ENCODE measurements at places on chromosomes 11 and 22. TPM values are rescaled to one million over a fixed set of nuclear protein-coding genes. Genes with fewer than 3 reads are reported as not detected.

- DNase-seq, result no peak
These were observed 4.4 kb upstream of the SYTL2 start for GRCh38 chr11:85815186-85815931.

DNA sequence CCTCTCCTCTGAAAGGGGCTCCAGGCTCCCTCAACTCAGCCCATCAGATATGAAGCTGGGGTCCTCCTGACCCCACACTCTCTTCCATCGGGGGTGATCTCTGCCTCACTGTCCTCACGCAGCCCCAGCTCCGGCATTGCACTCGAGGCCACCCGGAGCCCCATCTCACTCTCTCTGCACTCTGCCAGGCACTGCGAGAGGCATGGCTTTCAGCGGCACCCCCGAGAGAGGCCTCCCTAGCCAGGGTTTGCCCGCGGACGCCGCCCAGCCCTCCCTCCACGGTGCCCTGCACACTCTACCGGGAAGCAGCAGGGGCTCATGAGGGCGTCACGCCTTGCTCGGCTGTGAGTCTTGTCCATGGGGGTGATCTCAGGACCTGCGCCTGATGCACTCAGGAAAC lies 436.2 kb downstream of the BRD1 start:
- DNase-seq, result no peak

GRCh38 chr11:69911310-69912160 lies 92.3 kb upstream of the FGF3 start:
- no peak for DNase-seq

RNF121 gene
- total RNA-seq, result 16.4 TPM

Measured in occipital lobe (tissue), 3 donors.